ENCODE measurements at places on chromosomes 4 and X.

GRCh38 chr4:6520978-6521377, 48.6 kb upstream of the PPP2R2C start:
- DNase-seq, result no peak

DNA sequence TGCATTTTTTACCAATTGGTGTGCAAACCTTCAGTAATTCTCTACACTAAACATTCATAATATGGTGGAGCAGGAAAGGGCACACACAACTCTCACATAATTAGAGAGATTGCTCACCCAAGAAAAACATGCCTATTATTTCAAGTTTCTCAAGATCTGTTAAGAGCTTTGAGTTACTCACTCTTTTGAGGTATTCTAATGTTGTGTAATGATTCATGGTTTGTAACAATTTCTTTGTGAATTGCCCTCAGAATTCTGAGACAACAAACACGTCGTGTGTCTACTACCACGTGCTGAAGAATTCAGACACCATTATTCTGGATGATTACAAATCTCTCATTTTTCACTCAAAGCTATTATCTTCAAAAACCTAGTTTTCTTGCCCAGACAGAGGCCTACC, 82.8 kb downstream of the PDGFC start:
- DNase-seq, result no peak

- DNase-seq, result no peak
These were observed 30.3 kb upstream of the NAF1 start for GRCh38 chr4:163196926-163197480.

- DNase-seq, result no peak
These were observed 3.3 kb upstream of the LIN54 start for GRCh38 chr4:83013902-83014301.

GRCh38 chr4:155588437-155588836, 78.2 kb upstream of the GUCY1A1 start:
- DNase-seq, result no peak
